ENCODE measurements at places on chromosomes 4 and X.

DNA sequence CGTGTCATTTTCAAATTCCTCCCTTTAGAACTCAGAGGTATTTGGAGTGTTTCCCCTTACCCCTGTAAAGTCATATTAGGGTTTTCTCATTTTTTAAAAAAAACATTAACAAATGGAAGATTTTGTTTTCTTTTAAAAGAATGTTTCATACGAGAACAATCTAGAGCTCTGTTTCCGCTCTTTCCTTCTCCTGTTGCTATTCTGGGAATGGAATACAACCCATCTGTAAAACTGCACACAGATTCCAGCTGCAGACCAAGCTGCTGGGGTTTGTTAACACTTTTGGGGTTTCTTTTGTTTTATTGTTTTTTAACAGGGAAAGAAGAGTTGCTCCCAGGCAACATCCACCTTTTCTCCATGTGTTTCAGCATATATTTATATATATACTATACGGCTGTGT, 61.3 kb downstream of the HCCS start:
- DNase-seq, result no peak

GRCh38 chr4:15500701-15501100, 31.0 kb downstream of the CC2D2A start:
- DNase-seq, result no peak

GRCh38 chr4:38180456-38180855, 220.3 kb downstream of the PTTG2 start:
- no peak for DNase-seq

GRCh38 chrX:56382278-56382677, 150.1 kb downstream of the KLF8 start:
- DNase-seq, result no peak

GRCh38 chr4:128661479-128661878, 148.0 kb upstream of the JADE1 start:
- no peak for DNase-seq

- DNase-seq, result no peak
Observed at GRCh38 chr4:73964862-73965611, 16.8 kb downstream of the PF4 start.

- DNase-seq, result no peak
Observed at GRCh38 chrX:44447214-44447613, 95.4 kb downstream of the FUNDC1 start.

DNA sequence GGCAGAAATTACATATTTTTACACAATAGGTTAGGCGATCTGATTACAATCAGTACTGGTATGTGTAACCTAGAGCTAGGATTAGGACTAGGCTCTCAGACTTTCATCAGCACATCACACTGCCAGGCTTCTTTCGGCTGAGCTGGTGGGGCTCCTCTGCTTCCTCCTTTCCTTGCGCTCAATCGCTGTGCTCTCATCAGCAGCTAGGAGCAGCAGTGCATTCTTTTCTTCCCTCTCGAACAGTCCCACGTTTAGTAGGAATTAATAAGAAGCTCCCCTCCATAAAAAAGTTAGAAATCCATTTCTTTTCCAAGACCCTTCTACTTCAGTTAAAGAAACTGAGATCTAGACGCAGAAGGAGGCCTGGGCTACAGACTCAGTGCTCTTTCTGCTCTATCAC, 350.4 kb downstream of the SPRY1 start:
- DNase-seq, result peak; percentile 27

DNA sequence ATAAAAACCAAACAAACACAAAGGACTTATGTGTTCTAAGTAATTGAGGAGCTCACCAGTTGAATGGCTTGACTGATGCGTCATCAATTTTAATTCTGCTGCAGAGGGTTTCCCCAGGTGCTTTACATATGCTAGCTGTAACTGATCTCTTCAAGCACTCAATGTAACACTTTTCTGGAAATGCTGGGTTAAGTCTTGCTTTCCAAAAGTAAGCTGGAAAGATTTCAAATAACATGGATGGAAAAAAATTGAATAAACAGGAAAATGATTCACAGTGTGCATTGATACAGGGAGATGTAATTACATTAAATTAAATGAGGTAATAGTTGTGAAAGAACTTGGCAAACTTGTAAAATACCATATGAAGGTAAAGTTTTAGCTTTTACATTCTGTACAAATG, 186.7 kb upstream of the WDFY3 start:
- no peak for DNase-seq

DNA sequence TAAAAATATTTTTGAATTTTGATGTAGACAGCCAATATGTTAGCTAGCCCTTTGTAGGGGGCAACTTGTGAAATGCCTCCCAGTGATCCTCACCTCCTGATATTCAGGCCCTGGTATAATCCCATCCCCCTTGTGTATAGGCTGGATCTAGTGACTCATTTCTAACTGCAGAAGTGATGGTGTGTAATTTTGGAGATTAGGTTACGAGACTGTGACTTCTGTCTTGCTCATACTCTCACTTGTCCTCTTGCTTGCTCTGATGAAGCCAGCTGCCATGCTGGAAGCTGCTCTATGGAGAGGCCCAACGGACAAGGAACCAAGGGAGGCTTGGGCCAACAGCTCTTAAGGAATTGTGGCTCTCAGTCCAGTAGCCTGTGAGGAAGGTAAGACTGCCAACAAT, 61.7 kb downstream of the GPR82 start:
- DNase-seq, result no peak

DNA sequence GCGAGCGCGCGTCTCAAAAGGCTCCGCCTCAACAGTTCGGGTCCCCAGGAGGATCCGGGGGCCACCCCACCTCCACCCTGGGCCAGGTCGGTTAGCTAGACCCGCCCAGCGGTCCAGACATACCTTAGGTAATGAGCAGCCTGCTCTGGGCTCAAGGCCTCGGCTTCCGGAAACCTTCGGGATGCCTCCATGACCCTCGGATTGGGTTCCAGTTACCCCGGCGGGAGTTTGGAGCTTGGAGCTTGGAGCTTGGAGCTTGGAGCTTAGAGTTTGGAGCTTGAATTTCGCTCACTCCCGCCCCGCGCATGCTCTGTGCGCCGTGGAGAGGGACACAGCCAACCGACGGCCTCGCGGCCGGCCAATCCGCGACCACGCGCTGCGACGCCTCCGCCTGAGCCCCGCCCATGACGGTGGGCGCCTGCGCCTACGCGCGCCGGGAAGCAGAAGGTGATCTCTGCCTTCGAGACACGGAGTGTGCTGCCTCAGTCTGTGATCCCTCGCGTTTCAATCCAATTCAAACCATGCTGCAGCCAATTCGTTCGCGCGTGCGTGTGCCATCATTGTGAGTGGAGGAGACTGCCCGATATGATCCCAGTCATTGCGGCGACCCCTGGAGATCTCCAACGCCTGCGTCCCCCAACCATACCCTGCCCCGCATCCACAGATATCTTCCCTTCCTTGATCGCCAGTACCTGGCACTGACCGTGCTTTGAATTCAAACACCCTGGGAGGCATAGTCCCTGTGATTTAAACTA, at the start of gene ERCC6L:
Gene ERCC6L, minus strand, starts transcription at position 307 of the 755 bp plus-strand sequence. Its CDS starts 116 bp downstream, at position 191.
- peak; percentile 79 for DNase-seq

- no peak for DNase-seq
Observed at GRCh38 chr4:66376921-66377320, 706.6 kb upstream of the EPHA5 start.

DNA sequence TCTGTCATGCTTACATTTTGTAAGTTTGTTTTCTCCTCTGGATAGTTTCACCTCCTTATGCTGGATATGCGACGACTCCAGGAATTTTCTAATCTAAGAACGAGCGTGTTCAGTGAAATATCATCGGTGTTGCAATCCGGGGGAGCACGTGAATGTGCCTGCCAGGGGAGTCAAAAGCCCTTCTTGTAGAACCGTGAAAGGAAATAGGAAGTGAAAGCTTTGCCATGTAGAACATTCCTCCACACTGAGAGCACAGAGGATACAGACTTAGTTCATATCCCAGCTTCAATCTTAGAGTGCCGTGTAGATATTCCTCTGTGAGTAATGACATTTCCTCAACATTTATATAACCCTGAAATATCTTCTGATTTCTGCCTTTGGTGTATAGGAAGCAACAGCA, 121.2 kb downstream of the VEGFC start:
- no peak for DNase-seq

GRCh38 chr4:159227984-159228383, 125.1 kb downstream of the RAPGEF2 start:
- DNase-seq, result no peak

GRCh38 chr4:83716874-83717273, 181.0 kb downstream of the GPAT3 start:
- DNase-seq, result no peak

DNA sequence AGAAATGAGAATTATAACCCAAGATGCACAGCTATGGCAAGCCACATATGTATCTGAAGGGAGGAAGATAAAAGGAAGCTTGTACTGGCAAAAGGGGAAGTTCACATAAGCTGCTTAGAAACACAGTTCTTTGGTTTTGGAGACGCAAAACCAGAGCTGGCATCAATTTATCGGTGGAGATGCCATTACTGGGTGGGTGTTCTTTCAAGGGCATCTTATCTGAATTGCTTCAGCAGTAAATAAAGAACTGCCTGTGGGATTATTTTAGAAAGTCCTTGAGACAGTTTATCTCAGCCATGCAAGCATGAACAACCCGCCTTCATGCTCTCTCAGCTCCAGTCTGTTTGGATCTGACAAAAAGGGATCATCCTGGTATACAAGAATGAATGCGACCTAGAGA, 60.8 kb downstream of the DDX60 start:
- peak; percentile 92 for DNase-seq

DNA sequence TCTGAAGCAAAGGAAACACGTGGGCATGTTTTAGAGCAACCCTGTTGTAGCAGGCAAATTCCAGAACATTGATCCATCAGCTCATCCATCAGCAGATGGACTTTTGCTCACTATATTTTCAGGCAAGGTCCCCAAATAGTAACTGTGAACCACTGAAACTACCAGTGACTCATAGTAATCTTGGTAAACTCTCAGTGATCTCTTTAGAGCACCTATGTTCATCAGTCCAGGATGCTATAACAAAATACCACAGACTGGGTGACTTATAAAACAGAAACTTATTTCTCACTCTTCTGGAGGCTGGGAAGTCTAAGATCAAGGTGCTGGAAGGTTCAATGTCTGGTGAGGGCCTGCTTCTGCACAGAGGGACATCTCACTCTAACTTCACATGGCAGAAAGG, 28.9 kb upstream of the BTC start:
- no peak for DNase-seq

DNA sequence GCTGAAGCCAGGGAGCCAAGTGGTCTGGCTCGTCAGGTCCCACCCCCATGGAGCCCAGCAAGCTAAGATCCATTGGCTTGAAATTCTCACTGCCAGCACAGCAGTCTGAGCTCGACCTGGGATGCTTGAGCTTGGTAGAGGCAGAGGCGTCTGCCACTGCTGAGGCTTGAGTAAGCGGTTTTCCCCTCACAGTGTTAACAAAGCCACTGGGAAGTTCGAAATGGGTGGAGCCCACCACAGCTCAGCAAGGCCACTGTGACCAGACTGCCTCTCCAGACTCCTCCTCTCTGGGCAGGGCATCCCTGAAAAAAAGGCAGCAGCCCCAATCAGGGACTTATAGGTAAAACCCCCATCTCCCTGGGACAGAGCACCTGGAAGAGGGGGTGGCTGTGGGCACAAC, 353.8 kb downstream of the NAP1L3 start:
- DNase-seq, result no peak

DNA sequence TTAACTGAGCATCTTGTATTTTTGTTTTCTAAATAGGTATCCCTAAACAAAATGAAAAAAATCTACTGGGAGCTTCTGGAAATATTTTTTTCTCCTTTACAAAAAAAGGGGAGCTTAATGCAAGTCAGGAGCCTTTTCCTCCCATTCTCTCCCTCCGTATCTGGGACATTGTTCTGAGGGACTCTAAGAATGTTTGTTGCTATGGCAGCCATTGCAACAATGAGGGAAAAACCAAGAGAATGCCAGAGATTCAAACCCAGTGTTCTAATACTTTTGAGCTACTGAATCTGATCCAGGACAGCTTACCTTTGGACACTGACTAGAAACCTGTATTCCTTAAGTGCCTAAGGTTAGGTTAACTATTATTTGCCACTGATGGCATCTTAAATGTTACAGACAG, 485.7 kb upstream of the HS3ST1 start:
- no peak for DNase-seq

- no peak for DNase-seq
Observed at GRCh38 chr4:27248829-27249228, 388.2 kb downstream of the STIM2 start.

DNA sequence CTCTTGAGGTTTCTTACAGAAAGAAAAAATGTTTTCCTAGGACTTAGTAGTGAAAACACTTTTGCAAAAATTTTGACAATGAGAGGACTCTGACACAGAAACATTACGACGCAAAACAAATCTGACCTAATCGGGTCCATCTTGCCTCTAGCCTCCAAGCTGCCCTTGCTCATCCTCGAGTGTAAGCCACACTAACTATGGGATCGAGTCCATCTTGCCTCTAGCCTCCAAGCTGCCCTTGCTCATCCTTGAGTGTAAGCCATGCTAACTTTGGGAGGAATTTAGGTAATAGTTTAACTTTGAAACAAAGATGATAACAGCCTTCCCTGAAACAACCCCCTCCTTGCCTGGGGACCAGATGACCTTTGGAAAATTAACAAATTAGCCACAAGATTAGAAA, 100.3 kb upstream of the FRG1 start:
- no peak for DNase-seq

DNA sequence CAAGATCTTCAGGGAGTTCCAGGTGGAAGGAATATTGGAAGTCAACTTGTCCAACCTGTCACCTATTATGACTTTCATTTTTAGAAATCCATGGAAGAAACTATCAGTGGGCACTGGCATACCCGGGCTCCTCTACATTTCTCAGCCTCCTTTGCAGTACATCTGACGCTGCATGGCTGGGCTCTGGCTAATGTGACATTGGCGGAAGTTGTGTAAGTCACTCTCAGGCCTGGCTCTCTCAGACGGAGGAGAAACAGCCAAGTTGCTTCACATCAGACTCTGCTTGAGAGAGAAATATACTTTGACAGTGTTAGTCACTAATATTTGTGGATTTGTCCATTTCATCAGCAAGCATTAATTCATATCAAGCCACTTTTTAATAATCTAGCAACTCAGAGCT, 4.5 kb downstream of the DCHS2 start:
- DNase-seq, result no peak

DNA sequence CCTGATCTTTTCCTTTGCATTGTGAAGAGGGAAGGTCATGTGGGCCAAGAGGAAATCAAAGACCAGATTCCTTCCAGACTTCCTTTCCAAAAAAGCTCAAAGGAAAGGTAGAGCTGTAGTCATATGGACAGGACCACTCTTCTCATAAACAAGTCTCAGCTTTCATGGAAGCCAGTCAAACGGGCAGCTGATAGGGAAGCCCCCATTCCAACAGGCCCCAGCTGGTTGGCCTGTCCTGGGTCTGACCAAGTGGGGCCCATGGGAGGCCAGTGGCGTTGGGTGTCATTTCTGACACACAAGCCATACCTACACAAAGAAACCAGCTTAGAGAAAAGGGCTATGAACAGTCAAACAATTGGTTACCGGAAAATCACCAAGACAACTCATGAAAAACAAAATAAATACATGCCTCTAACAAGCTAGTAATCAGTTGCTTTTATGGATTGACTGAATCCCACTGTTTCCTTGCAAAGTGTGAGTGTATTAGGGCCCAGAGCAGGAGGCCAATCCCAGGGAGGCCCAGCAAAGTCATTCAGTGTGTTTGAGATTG, 149.6 kb upstream of the MAMLD1 start:
- no peak for DNase-seq
